ENCODE measurements at places on chromosomes 5 and 9. TPM values are rescaled to one million over a fixed set of nuclear protein-coding genes. Genes with fewer than 3 reads are reported as not detected.

- peak; percentile 57 for DNase-seq
Observed at GRCh38 chr9:33202552-33203201, 35.5 kb upstream of the B4GALT1 start.

- DNase-seq, result no peak
Observed at GRCh38 chr5:66812291-66812690, 216.1 kb downstream of the MAST4 start.

DNA sequence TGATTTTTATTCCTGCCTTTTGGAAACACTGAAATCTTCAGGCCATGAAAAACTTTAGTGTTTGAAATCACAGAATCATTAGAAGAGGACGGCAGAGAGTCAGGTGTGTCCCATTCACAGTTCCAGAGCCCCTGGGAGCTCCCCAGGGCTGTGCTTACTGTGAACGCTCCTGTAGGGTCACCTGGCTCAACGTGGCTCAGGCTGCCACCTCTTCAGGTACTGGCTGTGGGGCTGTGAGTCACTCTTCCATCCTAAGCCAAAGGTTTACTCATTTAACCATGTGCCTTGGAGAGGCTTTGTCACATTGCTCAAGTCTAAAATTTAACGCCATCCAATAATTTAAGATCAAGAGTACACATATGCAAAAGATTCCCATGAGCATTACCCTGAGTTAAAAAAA is 50.2 kb upstream of the FSTL4 start:
- DNase-seq, result peak; percentile 10

- DNase-seq, result no peak
Observed at GRCh38 chr9:105318729-105319191, 74.3 kb downstream of the SLC44A1 start.

DNA sequence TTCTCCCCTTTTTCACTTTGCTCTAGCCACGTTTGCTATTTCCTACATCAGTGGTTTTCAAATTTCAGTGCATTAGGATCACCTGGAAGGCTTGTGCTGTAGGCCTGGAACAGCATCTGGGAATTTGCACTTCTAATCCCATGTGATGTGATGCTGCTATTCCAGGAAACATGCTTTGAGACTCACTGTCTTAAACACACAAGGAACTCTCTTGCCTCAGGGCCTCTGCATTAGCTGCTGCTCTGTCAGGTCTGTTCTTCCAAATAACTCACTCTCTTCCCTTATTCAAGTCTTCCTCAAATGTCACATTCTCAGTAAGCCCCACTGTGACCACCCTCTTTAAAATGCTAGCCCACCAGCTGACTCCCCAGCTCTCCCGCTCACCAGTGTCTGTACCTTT is 204.0 kb downstream of the DNAH5 start:
- DNase-seq, result no peak

DNA sequence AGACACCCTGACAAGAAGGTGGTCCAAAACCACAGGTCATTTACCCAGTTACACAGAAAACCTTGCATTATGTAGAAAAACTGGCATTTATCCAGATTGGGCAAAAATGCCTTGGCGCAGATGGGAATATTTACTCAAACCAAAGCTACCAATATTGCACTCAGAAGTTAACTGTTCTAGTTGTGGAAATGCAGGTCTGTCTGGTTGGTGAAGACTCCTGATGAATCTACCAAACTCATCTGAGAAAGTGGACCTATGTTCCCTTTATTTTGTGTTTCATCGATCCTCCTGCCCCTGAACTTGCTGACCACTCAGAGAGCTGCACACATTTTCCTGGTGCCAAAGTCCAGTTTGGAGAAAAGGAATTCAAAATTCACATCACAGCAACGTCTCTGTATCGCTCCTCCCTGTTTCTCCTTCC is 85.2 kb upstream of the ALDH1A1 start:
- no peak for DNase-seq

The MLANA gene
- total RNA-seq, result not detected

GRCh38 chr9:132312873-132313272 is 41.9 kb downstream of the SETX start:
- no peak for DNase-seq

The GLRA1 gene
- total RNA-seq, result not detected

GRCh38 chr9:5749306-5749705 is 83.6 kb downstream of the ERMP1 start:
- no peak for DNase-seq

- DNase-seq, result peak; percentile 61
Observed at GRCh38 chr9:130328349-130328801, 62.8 kb downstream of the HMCN2 start.

- DNase-seq, result no peak
Observed at GRCh38 chr5:137923856-137924255, 34.6 kb downstream of the PKD2L2 start.

- no peak for DNase-seq
Observed at GRCh38 chr9:36974731-36975130, 59.3 kb downstream of the PAX5 start.

The F12 gene
- 1.3 TPM for total RNA-seq

The CD74 gene
- 1,068 TPM for total RNA-seq

GRCh38 chr5:64181440-64181839 is 15.8 kb downstream of the RNF180 start:
- no peak for DNase-seq

DNA sequence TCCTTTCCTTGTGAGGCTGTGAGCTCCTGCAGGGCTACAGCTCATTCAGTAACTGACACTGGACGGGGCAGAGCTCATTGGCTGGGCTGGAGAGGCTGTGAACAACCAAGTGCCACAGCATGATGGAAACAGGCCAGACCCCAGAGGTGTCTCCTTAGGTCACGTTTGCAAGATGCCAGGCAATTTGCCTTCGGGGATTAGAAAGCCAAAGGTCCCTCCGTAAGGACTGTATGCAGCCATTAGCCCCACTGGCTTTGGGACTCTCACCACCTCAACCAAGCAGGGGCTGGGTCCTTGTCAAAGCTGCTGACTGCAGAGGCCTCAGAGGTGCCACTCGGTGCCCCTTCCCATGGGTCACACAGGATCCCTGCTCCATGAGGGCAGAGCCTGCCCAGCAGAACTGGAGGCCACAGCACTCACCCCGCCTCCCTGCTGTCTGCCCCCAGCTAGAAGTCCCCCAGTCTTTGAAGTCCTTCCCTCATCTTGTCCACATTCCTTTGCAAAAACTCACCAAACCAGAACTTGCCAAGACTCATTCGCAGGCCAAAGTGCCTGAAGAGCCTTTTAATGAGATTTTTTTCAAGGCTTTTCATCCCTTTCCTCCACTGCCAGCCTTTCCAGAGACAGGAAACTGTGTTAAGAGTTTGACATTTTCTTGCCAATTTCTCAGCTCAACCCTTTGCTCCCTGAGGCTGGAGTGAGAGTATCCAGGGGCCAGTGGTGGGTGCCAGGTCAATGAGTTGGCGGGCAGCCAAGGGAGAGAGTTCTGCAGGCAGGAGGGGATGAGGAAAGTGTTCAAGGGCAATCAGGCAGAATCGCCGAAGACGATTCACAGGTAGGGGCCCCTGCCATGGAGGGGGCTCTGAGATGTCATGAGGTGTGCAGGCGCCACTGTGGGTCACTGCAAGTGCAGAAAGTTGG is 39.7 kb upstream of the SLC25A51 start:
- DNase-seq, result peak; percentile 64

DNA sequence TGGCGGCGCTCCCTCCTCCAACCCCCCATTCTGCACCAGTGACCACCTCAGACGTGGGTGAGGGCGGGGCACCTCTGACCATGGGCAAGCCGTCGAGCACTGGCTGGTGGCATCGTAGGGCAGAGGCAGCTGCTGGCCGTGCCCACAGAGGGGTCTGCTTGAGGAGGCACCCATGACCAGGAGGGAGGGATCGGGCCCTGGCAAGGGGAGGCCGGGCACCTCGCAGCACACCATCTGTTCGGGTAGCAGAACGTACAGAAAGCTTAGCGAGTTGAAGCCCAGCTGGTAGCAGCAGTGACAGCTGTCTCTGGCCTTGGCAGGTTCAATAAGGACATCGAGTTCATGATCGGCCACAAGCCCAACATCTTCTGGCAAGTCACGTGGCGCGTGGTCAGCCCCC is 4.3 kb upstream of the SLC6A18 start:
- DNase-seq, result no peak

- DNase-seq, result no peak
Observed at GRCh38 chr9:88015606-88016005, 41.3 kb upstream of the CDK20 start.

DNA sequence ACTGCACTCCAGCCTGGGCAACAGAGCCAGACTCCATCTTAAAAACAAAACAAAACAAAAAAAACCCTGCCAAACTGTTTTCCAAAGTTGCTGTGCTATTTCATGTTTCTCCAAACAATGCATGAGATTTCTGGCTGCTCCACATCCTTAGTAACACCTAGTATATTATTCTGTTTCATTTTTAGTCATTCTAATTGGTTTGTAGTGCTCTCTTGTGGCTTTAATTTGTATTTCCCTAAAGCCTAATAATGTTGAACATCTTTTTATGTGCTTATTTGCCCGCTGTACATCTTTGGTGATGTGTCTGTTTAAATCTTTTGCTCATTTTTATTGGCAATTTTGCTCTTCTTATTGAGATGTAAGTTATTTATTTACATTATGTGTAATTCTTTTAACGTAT is 18.4 kb upstream of the TTC1 start:
- no peak for DNase-seq

The TAF11L5 gene
- total RNA-seq, result not detected

DNA sequence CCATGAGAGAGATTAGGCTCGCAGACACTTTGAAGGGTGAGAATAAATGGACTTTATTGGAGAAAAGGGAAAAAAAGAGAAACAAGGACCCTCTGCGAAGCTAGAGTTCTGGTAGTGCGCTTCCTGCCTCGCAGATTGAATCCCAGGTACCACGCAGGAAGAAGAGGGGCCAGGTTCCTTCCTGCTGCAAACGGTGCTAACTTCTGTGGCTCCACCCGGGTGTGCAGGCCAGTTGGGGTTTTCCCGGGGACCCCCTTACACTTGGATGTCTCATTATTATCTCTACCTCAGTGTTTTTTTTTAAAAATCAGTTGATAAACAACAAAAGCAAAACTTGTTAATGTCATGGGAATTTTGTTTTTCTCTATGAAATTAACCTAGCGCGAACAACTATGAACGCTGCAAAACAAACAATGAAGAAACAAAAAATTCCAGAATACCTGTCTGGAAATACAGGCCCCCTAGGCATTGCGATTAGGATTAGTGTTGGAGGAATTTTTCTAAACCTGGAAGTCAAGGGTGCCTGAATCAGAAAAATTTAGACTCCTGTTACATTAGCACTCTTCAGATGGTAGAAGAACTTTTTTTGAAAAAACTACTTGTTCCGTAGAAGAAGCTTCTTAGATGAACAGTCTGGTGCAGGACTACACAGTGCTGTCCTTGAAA is 414.5 kb downstream of the MAN2A1 start:
- no peak for DNase-seq

- no peak for DNase-seq
Observed at GRCh38 chr5:55411876-55412275, 104.1 kb downstream of the MTREX start.

The CXCL14 gene
- total RNA-seq, result 2.3 TPM

The RNF183 gene
- 0.96 TPM for total RNA-seq

The LRRC70 gene
- total RNA-seq, result 5.9 TPM

The BTNL8 gene
- total RNA-seq, result not detected

The TAS2R1 gene
- not detected for total RNA-seq

GRCh38 chr9:107281922-107282667 is 984 bp upstream of the RAD23B start:
- DNase-seq, result no peak

- no peak for DNase-seq
Observed at GRCh38 chr9:26779062-26779461, 113.5 kb downstream of the CAAP1 start.

GRCh38 chr9:78552802-78553201 is 255.9 kb downstream of the PSAT1 start:
- DNase-seq, result no peak

- no peak for DNase-seq
Observed at GRCh38 chr9:122695696-122696095, 20.8 kb downstream of the OR1L3 start.

The AGXT2 gene
- not detected for total RNA-seq

The NUTM2G gene
- total RNA-seq, result not detected

GRCh38 chr9:20557890-20558565 is 64.3 kb downstream of the MLLT3 start:
- DNase-seq, result no peak

DNA sequence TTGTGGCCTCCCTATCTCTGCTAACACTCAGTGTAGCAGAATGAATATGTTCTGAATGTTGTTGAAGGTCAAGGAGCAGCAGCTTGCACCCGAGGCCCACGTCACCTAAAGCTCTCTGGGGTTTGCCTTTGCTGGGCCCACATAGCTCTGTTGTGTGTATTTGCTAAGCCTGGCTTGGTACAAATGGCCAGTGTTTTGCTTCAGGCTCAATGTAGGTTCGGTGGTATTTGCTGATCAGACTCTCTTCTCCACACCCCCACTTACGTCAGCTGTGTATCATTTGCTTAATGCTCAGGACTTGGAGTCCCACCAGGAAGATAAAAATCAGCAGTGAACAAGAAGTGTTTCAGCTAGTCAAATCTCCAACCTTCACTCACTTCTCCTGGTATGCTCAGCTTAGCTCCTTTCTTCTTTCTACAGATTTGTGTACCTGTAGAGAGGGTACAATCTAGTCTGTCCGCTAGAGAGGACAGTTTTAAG is 4.8 kb upstream of the RFESD start:
- DNase-seq, result peak; percentile 61

GRCh38 chr9:124015661-124016131 is 4.1 kb downstream of the LHX2 start:
- no peak for DNase-seq

The RGS3 gene
- total RNA-seq, result 57.9 TPM

DNA sequence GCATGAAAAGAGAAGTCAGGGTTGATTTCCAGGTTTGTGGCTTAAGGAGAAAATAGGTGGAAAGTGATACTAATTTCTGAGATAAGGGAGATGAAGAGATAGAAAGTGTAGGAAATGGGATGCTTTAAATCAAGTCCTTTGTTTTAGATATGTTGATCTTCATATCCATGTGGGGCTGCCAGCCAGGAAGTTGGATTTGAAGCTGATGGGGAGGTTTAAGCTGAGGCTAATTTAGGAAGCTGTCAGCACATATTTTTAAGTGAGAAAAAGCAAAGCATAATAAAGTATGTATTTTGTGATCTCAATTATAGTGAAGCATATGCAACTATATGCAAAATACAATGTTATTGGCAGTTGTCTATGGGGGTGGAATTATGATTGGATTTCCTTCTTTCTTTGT is 428.4 kb downstream of the CSNK1G3 start:
- DNase-seq, result no peak

- no peak for DNase-seq
Observed at GRCh38 chr5:149268928-149269557, 2.6 kb upstream of the AFAP1L1 start.

The FOXI1 gene
- not detected for total RNA-seq

DNA sequence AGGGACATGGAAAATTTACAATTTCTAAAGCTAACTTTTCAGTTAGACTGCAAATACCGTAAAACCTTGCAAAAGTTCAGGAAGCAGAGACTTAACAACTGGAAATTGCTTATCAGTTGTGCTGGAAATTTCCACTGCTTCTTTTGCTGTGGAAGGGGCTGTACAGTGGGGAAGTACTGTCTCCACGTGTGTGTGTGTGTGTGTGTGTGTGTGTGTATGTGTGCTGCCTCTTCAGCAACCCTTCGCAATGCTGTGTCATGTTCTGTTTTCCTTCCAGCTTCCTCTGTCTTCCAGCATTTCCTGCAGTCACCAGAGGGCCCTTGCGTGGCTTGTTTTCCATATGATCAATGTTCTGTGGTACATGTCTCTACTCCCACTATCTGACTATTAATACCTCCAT is 87.5 kb upstream of the RANBP3L start:
- no peak for DNase-seq

The SHOC1 gene
- total RNA-seq, result 0.16 TPM

All from ureter (tissue), 1 donor.